ENCODE measurements at places on chromosomes 11 and 22.

- no peak for DNase-seq
These were observed 17.8 kb upstream of the SYT8 start for GRCh38 chr11:1817000-1817399.

GRCh38 chr22:37501610-37502341 is 15.6 kb upstream of the MFNG start:
- DNase-seq = peak; percentile 65

DNA sequence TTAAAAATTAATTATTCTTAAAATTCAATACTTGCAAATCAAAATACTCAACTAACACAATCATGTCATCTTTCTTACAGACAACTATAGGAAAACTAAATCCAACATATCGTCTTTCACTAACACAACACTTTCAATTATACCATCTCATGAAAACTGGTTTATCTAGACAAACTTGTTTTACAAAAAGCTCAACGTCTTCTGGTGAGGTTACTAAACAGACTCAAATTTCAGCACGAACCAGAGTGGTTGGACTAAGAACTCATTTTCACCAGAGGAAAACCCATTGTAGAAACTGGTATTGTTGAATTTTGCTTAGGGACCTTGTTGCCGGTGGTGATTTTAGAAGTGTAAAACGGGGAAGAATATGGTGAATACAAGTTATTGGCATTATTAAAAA is 52.2 kb downstream of the NUP98 start:
- no peak for DNase-seq

- DNase-seq = peak; percentile 18
These were observed 9.8 kb downstream of the PDHX start for GRCh38 chr11:34926101-34926830.

GRCh38 chr11:134691295-134691873 is 279.3 kb upstream of the B3GAT1 start:
- DNase-seq = no peak

GRCh38 chr11:63867511-63867910 is 28.6 kb downstream of the MARK2 start:
- DNase-seq = no peak

DNA sequence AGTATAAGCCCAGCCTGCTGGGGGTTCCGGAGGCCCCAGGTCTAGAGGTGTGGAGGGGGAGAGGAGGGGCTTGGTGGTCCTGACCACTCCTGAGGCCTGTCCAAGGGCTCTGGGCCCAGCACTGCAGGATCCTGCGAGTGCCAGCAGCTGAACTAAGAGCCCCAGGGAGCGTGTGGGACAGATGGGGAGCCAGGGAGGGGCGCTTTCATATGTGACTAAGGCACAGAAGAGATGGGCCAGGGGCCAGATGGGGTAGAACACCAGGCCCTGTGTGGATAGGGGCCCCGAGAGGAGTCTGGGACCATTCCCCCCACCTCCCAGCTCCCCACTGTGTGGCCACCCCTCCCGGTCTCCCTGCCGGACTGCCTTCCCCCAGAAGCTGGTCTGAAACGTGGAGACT is 18.4 kb downstream of the MAFF start:
- no peak for DNase-seq

DNA sequence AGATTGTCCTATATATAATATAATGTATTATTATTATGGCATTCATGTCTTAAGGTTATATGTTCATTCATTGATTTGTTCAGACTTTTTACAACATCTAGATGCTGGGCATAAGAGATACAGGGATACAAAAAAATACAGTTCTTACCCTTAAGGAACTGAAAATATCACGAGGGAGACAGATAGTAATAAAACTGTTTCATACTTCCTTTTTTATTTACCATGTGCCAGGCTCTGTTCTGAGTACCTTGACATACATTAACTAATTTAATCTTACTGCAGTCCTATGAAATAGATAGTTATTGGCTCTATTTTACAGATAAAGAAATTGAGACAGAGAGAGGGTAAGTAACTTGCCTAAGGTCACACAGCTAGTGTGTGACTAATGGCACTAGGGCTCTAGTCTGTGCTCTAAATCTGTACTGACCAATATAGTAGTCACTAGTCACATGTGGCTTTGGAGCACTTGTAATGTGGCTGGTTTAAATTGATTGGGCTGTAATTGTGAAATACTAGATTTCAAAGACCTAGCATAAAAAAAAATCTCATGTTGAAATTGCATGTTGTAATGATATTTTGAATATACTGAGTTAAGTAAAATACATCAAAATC is 21.3 kb downstream of the TRIM44 start:
- DNase-seq = no peak

- no peak for DNase-seq
These were observed 309.1 kb upstream of the C11orf87 start for GRCh38 chr11:109112821-109113280.

DNA sequence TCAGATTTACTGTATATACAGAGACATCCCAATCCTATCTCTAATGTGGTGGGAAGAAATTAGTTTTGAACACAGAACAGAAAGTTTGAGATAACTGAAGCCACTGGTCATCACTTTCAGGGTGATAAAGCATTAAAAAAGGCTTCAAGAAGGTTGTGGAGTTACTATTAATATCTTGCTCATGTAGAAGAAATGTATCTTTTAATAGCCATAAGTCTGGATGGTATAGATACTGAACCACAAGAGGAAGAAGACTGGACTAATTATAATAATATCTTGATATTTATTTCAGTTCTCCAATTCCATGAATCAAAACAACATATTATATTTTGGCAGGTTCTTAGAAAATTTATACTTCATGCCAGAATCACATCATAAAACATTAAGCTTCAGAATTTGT is 137.1 kb downstream of the TMEM135 start:
- DNase-seq = no peak

- DNase-seq = no peak
These were observed 32.4 kb upstream of the SCGB1D1 start for GRCh38 chr11:62157603-62158002.

DNA sequence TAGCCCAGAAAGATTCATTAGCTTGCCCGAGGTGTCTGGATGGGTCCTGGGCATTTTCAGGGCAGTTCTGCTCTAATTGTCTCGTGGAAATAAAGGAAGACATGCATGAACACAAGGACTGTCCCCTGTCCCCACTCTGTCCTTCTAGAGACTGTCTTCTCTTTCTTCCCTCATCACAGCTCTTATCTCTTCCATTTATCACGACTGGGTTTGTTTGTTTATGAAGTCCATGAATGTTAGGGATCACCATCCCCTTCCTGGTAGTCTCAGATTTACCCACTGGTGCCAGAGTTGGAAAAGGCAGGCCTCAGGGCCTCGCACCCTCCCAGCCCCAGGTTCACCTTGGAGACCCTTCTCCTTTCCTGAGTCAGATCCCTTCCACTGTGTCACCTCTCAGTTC is 134.8 kb downstream of the PARVA start:
- no peak for DNase-seq

GRCh38 chr11:69732910-69733309 is 29.1 kb upstream of the FGF19 start:
- DNase-seq = no peak
